Activated naive CD8-positive, alpha-beta T cell treated with anti-CD3 and anti-CD28 coated beads, Interleukin-2, amount 10 ng/mL, durations not matched to agents 7 days and 5 days (primary cell): ENCODE measurements at places on chromosomes 4 and X.

GRCh38 chr4:176217510-176217909 is 22.1 kb upstream of the SPATA4 start:
- DNase-seq: no peak

DNA sequence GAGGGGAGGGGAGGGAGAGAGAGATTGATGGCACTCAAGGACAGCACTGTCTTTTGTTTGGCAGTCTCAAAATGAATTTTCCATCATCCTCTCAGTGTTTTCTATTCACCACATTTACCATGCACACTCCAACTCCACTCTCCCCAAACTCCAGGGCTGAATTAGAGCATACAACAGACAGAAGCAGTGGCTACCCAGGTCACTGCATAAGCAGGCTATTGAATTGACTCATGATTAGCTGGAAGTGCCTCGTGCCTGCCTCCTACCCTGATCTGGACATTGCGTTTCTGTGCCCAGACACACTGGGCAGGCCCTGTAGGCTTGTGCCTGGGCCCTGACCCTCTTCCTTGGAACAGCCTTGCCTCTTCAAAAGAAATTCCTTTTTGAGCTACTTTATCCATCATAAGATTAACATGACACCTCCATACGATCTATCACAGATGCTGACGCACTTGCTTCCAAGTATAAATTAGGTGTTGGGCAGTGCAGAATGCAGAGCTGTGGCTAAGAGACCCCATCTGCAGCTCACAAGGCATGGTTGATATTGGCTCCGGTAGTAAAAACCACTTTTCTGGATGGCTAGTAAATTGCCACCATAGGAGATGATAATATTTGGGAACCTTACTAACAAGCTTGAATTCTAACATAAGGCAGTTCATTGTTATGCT is 752.9 kb downstream of the RPA4 start:
- no peak for DNase-seq

DNA sequence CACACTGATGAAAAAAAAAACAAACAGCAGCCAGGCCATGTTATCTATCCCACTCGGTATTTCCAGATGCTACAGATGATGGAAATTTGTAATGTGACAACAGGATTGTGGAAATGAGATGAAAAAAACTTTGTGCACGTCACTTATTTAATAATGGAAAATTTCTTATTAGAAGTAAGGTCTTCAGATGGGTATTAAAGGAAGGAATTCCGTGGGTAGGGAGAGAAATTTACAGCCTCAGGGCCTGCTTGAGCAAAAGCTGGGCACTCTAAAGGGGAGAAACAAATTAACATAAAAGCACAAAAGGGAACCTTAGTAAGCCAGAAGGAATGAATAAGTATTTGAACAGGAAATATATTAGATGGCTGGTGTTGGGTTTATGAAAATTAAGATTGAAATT is 4.2 kb upstream of the PKD2 start:
- DNase-seq: no peak

GRCh38 chrX:30296408-30297254 is 12.6 kb downstream of the NR0B1 start:
- no peak for DNase-seq

DNA sequence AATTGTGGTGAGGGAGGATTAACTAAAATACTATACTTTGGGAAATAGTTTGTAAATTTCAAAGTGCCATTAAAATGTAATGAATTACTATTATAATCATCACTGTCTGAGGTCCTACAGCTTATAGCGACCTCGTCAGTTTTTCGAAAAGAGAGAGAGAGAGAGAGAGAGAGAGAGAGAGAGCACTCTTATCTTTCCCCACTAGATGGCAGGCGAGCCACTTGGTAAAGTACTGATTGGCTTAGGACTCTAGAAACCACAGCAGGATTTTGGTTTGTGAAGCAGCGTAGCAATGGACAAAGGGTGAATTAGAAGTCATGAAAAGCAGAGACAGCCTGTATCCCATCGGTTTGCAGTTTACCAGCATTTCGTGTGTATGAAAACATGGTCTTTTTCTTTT is 52.5 kb downstream of the LINC00632 start:
- DNase-seq: no peak

- DNase-seq: peak; percentile 59
Measured at GRCh38 chrX:93673056-93673868, at the start of gene NAP1L3. TSS of gene NAP1L3 (minus strand) at chrX:93673578. CDS start at chrX:93673304, 274 bp downstream.

DNA sequence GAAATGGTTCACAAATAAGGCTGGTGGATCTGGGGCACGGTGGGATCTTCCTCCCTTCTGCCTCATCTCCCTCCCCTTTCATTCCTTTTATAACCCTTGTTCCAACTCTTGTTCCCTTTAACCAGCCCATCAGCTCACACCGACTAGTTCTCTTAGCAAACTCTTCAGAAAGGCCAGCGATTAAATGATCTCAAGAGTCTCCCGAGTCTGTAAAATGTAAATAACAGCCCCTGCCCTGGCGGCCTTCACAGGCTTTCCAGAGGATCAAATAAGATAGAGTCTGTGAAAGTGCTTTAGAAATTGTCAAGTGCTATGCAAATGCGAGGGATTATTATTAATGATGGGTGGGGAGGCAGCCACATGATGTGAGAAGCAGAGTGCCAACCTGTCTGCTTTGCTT is 27.1 kb downstream of the TSC22D3 start:
- DNase-seq: no peak

- no peak for DNase-seq
Measured at GRCh38 chr4:3372264-3372932, 69.4 kb upstream of the HGFAC start.

DNA sequence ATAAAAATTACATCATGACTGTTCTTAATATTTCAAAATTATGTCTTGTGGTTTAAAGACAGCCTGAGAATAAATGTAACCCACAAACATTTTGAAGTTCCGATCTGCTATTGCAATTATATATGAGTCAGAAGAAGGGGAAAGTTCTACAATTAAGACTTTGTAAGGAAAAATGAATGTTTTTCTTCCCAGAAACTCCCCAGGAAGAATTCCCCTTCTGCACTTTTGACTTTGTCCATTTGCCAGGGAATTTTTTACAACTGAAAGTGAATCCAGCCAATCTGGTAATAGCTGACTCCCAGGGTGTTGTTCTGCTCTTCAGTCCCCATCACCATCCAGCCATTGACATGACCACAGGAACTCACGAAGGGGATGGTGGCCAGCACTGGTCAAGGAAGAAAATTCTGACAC is 61.6 kb upstream of the NOCT start:
- no peak for DNase-seq

DNA sequence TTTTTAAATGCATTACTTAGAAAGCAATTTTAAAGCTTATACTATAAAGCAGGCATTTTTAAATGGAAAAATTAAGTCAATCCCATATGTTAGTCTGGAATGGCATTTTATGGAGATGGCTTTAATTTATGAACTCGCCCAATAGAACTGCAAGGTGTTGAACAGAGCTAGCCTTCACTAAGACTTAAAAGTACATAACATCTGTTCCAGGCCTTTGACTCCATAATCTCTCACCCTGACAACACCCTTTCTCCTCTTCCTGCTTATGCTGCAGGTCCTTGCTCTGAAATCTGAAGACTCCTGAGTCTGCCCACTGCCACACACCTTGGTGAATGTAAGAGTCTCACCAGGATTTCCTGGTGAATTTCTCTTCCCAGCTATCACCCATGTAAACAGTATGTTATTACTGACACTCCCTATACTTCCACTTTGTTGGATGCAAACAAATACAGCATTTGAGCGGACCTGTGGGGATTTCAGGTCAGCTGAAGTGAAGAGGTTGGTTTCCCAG is 17.7 kb upstream of the SLC39A8 start:
- DNase-seq: no peak
